CD4-positive, alpha-beta T cell treated with Interleukin-10 for 1 hour (primary cell): ENCODE measurements at places on chromosomes 7 and 10.

DNA sequence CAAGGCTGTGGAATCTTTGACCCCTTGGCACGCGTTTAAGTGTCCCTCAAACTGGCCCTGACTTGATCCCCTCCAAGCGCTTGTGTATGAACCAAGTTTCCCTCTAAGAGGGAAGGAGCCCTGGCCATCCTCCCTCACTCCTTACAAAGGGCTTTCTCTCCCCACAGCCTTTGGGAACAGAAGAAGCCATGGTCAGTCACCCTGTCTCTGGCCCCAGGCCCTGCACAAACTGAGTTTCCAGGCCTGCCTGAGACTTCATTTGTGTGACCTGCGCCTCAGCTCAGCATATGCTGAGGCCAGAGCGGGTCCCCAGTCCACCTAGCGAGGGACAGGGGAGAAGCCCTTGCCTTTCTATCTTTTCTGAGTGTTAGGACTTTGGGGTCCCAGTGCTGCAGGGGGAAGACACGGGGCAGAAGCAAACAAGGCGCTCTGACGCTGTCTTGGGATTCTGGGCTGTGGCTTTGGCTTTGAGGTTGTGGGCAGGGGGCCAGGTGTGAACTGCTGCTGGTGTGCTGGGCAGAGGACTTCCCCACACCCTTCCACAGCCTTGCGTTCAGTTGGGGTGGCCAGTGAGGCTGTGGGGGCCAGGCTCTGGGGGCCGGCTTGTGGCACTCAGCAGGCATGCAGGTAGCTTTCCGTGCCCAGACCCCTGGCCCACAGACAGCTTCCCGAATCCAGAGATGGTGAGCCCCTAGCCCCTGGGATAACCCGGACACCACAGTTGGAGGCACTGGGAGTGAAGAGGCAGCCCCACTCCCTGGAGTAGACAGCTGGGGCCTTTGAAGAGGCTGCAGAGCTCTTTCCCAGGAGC, 1.5 kb downstream of the RET start:
- DNase-seq, result no peak

- no peak for DNase-seq
Measured at GRCh38 chr7:112283382-112283910, 77.0 kb downstream of the ZNF277 start.

DNA sequence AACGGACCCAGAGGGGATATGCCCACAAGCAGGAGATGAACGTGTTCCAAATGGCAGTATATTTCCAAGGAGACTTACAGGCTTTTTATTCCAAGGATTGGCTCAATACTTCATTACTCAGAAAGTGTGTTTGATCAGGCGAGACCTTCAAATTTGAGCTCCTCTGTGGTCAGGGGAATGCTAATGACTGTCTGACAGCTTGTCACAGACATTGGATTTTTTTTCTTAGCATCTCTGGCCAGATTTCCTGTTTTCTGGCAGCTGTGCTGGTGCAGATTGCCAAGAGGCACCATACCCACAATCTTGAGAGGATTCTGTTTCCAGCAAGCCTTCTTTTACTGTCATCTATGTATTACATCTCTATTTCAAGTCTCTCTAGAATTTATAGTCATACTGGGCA, 93.8 kb downstream of the C1GALT1 start:
- no peak for DNase-seq

DNA sequence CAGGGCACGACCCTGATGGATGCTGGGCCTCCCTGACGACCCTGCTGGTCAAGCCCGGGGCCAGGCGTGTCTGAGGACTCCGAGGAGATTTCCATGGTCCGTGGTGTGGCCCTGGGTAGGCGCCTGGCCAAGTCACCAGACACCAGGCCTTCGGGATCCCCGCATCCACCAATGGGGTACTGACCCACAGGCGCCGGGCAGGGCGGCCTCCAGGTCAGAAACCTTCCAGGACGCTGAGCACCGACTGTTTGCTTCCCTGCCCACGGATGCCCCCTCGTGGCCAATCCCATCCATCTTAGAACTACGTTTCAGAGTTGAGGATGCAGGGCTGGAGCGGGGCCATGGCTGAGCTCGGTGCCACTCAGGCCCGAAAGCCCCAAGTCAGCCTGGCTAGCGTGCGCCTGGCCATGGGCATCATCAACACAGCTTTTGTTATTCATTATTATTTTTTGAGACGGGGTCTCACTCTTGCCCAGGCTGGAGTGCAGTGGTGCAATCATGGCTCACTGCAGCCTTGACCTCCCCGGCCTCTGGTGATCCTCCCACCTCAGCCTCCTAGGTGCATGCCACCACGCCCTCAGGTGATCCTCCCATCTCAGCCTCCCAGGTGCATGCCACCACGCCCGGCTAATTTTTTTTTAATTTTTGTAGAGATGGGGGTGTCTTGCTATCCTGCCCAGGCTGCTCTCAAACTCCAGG, 7.1 kb upstream of the AMZ1 start:
- peak; percentile 54 for DNase-seq

- DNase-seq, result no peak
Measured at GRCh38 chr7:151856516-151856915, 20.4 kb downstream of the PRKAG2 start.

- no peak for DNase-seq
Measured at GRCh38 chr7:91668217-91668616, 212.3 kb downstream of the MTERF1 start.

GRCh38 chr10:61397175-61397986, 55.8 kb downstream of the TMEM26 start:
- DNase-seq, result peak; percentile 10

- DNase-seq, result no peak
Measured at GRCh38 chr10:83983578-83984255, 155.6 kb upstream of the GHITM start.

DNA sequence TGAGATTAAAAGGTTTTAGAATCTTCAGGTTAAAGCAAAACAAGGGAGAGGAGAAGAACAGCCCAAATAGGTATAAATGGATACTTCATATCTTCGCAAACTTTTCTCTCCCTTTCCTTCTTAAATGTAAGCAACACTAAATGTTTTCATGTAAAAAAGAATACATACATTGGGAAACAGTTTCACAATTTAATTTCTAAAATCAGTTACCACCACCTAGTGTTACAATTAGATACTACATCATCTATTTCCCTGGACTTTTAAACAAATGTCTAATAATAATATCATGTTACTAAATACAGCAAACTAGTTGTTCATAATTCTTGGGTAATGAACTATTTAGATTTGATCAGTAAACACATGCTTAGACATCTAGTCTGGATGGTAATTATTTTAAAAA, 35.8 kb downstream of the MINDY3 start:
- no peak for DNase-seq

- peak; percentile 100 for DNase-seq
Measured at GRCh38 chr7:100428967-100429636, 529 bp upstream of the MEPCE start.

DNA sequence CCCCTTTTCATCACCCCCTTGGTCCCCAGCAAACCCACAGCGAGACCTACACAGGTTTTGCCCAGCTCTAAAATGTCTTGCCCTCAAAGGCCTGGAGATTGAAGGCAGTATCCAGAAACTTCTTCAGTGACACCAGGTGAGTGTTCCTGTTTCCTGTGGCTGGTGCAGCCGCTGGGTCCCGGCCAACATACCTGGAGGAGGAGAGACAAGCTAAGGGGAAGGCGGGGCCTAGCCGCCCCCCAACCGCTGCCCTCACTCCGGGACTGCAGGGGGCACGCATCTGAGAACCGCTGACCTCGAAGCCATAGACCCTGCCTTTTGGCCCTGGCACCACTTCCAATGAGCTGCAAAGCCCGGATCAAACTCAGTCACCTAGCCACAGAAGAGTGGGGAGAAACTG, 27.0 kb downstream of the OGDHL start:
- no peak for DNase-seq

DNA sequence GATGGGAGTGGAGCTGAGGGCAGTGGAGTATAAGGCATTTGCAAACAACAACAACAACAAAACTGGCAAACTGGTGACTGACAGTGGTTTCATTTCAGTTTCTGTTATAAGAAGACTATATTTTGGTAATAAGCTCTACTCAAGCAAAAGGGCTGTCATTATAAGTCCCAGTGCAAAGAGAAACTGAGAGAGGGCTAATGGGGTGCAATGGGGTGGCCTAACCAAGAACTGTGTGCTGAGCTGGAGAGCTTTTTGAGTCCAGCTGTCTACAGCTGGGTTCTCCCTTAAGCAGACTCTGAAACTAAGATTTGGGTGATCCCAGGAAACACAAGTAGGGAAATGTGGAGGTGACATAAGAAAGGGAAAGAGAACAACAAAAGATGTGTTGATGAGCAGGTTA, 439.3 kb downstream of the ADRA2A start:
- no peak for DNase-seq

DNA sequence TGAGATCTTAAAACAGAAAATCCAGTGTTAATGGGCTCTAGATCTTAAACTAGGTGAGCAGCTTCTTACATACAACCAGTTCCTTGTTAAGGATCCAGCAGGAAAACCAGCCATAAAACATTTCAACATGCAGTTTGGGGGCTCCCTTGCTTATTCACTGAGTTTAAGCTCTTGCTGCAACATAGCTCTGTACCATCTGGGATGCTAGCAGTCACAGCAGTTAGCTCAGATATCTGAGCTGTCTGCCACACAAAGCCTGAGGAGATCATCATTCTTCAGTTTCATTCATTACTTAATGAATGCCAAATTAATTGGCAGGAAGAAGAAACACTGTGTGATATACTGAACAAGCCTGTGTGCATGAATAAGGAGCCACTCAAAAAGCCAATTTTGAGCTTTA, 62.8 kb downstream of the PODXL start:
- DNase-seq, result no peak

GRCh38 chr7:128954830-128955802, 17.4 kb downstream of the IRF5 start:
- DNase-seq, result no peak

GRCh38 chr10:97861924-97862323, 12.3 kb downstream of the GOLGA7B start:
- no peak for DNase-seq
